ENCODE measurements at places on chromosomes 7 and 10. TPM values are rescaled to one million over a fixed set of nuclear protein-coding genes. Genes with fewer than 3 reads are reported as not detected.

The RBP3 gene
- total RNA-seq, result not detected

DNA sequence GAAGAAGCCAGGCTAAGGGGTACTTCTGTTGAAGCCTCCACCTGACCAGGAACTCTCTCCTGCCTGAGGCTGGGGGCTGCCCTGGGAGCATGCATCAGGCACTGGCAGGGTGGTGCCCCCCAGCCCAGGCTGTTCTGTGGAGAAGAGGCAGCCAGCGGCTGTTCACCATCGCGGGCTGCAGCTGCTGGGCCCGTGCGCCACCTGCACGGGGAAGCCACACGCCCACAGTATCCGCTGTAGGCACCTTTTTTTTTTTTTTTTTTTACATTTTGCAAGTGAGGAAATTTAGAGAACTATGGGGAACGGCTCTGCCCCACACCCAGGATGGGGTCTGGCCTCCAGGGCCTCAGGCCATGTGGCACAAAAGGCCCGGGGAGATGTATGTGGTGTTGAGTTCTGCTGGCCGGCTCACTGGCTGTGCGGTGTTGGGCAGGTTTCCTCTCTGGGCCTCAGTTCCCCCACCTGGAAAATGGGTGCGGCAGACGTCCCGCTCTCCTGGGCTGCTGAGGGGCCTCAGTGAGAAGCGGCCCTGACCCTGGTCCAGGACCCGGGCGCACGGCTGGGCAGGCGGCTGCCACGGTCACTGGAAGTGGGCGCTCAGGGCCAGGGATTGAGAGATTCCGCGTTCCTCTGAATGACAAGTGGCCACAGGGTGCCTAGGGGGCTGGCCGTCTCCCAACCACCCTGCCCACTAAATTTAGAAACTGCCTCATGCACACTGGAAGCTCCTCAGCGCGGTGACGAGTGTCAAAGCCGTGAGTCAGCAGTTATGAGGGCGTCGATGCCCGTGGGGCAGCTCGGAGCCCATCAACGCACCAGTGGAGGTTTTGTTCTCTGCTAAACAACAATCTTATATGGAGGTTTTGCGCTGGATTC, 8.8 kb upstream of the INTS1 start:
- DNase-seq, result no peak

The CYP26C1 gene
- not detected for total RNA-seq

GRCh38 chr7:128244861-128245260, 3.8 kb downstream of the LEP start:
- DNase-seq, result no peak

The DLX5 gene
- 0.74 TPM for total RNA-seq

DNA sequence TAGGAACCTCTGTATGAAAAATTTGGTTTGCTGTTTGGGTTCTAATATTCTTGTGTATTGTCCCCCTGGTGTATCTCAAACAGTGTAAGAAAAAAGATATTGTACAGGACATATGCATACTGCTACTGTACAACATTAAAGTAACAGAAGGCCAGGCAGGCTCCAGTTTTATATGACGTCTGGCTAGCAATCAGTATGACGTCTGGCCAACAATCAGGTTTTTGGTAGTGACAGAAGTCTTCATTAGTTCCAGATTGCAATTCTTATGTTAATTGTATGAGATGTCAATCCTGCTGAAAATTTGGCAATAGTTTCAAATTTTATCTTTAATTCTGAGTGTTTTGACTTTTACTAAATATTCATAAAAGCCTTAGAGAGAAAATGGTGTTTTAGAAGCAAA, 67.9 kb upstream of the KCND2 start:
- DNase-seq, result no peak

DNA sequence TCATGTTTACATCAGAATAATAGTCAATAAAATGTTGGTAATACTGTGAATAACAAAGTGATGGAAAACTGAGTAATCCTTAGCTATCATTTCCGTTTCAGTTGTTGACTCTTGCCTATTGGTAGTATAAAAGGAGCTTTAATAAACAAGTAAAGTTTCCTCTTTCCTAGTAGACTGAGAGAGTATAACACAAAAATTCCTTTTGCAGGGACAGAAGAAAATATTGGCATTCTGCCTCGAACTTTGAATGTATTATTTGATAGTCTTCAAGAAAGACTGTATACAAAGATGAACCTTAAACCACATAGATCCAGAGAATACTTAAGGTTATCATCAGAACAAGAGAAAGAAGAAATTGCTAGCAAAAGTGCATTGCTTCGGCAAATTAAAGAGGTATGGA, 9.4 kb downstream of the KIF20B start:
- no peak for DNase-seq

The NXPH1 gene
- total RNA-seq, result 2.0 TPM

The PTPRZ1 gene
- 13.9 TPM for total RNA-seq
